ENCODE measurements at places on chromosomes 4 and X.

DNA sequence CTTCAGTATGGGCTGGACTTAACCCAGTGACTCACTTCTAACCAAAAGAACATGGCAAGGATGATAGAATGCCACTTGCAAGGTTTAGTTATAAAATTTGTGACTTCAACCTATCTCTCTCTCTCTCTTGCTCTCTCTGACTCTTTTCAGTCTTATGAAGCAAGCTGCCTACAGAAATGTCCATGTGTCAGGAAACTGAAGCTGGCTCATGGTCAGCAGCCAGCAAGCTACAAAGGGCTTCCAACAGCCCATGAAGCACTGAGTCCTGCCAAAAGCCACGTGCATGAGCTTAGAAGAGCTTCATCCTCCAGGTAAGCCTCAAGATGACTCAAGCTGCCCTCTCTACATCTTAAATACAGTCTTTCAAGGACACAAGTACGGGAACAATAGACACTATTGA is 100.3 kb downstream of the HS3ST1 start:
- no peak for DNase-seq

DNA sequence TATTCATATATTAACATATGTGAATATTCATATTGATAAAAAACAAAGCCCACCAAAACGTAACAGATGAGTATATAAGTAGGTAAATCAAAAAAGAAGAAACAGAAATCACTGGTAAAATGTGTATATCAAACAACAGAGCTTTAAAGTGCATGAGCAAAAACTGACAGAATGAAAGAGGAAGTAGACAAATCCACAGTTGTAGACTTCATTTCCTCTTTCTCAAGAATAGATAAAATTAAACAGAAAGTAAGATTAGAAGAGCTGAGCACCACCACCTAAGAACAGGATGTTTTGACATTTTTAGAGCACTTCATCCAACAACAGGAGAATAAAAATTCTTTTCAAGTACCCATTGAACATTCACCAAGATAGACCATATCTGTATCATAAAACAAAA is 64.6 kb downstream of the CNKSR2 start:
- DNase-seq: no peak

- DNase-seq: no peak
Measured at GRCh38 chr4:161929956-161930355, 233.8 kb downstream of the FSTL5 start.

GRCh38 chr4:54322818-54323417 is 93.8 kb downstream of the PDGFRA start:
- DNase-seq: peak; percentile 67

- no peak for DNase-seq
Measured at GRCh38 chrX:103663981-103664762, 22.3 kb downstream of the MORF4L2 start.

GRCh38 chr4:180766944-180767729 is 1476.1 kb upstream of the TENM3 start:
- no peak for DNase-seq

DNA sequence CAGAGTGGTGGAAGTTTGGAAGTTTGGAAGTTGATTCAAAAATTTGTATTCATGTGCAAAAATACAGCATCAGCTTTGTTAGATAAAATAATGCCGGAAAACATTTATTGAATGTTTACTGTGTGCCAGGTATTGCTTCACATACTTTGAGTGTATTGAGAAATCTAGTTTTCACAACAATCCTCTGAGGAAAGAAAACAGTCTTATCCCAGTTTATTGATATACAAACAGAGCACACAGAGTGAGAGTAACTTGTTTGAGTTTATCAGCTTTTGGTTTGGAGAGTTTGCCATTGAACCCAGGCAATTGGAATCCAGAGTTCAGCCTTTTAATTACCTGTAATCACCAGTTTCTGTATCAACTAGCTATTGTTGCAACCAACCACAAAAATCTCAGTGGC is 127.2 kb upstream of the RPS6KA3 start:
- no peak for DNase-seq

- no peak for DNase-seq
Measured at GRCh38 chr4:123747016-123747415, 350.4 kb downstream of the SPRY1 start.

GRCh38 chrX:84487365-84488353 is 14.6 kb downstream of the HDX start:
- DNase-seq: no peak

DNA sequence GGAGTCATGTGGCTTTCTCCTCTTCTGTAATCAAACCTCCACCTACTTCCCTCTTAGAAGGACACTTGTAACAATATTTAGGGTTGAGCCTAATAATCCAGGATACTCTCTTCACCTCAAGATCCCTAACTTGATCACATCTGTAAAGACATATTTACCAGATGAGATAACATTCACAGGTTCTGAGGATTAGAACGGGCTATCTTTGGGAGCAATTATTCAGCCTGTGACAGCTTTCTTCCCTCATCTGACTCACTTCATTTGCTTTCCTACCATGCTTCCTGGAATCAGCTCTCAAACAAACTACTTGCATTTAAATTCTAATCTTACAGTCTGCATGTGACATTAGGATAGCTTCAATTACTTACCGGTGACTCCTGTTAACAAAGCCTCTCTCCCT is 133.5 kb upstream of the NDST3 start:
- no peak for DNase-seq

- DNase-seq: no peak
Measured at GRCh38 chr4:45578874-45579273, 545.0 kb downstream of the GABRG1 start.

DNA sequence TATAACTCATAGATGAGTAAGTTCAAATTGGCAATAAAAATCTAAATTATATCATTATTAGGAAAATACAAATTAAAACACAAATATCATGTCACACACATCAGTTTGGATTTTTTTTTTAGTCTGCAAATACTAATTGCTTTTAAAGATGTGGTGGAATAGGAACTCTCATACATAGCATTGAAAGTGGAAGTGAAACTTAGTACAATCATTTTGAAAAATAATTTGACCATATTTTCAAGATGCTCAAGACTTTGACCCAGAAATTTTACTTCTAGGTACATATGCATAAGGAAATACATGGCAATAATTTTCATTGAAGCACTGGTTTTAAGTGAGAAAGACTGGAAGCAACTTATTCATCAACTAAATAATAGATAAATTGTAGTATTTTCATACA is 147.5 kb upstream of the SMIM31 start:
- DNase-seq: no peak
